ENCODE measurements at places on chromosomes 3 and 15.

- peak; percentile 37 for ATAC-seq
These were observed 16.7 kb downstream of the MAPKBP1 start for GRCh38 chr15:41790756-41791546.

- no peak for ATAC-seq
These were observed 272.1 kb downstream of the UACA start for GRCh38 chr15:70491201-70491621.

- ATAC-seq: no peak
These were observed 48.1 kb downstream of the PLCL2 start for GRCh38 chr3:16932877-16933276.

GRCh38 chr15:70613271-70613670 is 150.1 kb downstream of the UACA start:
- no peak for ATAC-seq

GRCh38 chr3:141275032-141275422 is 43.4 kb downstream of the PXYLP1 start:
- ATAC-seq: no peak

DNA sequence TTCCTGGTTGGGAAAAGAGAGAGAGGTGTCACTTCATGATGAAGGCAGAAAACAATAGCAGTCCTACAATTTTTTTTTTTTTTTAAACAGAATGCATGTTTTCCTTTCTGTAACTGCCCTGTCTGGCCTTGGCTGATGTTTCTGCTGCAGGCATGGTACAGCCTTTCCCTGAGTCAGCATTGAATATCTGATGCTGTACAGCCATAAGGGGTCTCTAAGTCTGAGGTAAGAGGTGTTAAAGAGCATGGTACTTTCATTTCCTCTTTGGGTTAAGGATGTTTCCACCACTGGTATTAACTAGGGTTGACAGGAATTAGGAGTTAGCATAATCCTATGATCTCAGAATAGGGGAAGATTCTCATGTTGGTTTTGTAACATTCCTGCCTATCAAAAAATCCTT is 147.4 kb downstream of the CHST2 start:
- no peak for ATAC-seq

GRCh38 chr15:90618330-90619125 is 88.8 kb downstream of the CRTC3 start:
- no peak for ATAC-seq

GRCh38 chr3:187325632-187326031 is 34.1 kb upstream of the MASP1 start:
- ATAC-seq: no peak

GRCh38 chr15:63135281-63135680 is 13.6 kb downstream of the LACTB start:
- ATAC-seq: no peak

GRCh38 chr15:72397796-72398588 is at the start of gene TMEM202:
Gene TMEM202 (plus strand): TSS chr15:72398305. CDS start chr15:72398327, 22 bp downstream.
- ATAC-seq: no peak

DNA sequence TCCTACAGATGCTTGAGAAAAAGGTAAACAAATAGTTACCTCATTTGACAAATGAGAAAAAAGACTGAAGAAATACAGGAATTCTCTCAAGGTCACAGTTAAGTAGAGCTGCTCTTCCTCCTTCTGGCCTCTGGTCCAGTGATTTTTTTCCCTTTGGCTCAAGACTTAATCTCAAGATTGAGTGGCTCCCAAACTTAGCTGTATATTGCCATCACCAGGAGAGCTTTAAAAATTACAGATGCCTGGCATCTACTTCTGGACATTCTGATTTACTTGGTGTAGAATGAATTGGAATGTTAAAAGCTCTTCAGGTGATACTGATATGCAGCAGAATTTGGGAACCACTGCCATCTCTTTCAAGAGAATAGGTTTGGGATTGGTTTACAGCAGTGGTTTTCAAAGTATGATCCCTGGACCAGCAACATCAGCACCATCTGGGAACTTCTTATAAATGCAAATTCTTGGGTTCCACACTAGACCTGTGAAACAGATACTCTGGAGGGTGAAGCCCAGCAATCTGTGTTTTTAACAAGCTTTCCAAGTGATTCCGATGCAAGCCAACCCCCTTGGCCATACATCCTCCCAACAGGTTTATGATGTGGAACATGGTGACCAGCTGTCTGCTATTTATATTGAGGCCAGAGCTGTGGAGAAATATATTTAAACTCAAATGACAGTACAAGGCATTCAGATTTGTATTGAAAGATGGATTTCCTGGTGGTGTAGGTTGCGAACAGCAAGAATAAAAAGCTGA is 333.0 kb upstream of the RARB start:
- ATAC-seq: no peak

GRCh38 chr3:188133219-188133618 is 20.7 kb upstream of the LPP start:
- no peak for ATAC-seq

GRCh38 chr3:4008205-4008604 is 209.0 kb downstream of the LRRN1 start:
- no peak for ATAC-seq

DNA sequence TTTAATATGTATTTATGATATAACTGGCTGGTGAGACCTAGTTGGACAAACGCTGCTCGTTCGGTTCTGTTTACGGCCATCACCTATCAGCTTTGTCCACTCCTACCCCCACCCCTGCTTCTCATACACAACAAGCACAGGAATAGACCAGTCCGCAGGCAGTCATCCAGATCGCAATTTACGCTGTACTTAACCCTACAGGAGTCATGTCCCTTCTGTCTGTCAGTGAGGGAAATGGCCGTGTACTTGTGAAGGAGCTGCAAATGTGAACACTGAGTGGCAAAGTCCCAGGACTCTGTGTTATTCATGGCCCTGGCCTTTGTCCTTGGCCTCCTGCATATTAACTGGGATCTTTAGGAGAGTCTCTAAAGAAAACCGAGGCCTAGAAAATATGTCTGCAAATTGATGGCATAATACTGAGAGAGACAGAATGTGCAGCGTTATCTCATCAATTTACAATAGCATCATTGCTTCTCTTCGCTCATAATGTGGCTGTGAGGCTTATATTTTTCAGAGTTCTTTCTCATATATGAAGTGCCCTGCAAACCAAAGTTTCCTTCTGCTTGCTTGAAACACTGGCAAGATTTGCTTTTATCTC is 7.2 kb upstream of the ABHD10 start:
- ATAC-seq: no peak

DNA sequence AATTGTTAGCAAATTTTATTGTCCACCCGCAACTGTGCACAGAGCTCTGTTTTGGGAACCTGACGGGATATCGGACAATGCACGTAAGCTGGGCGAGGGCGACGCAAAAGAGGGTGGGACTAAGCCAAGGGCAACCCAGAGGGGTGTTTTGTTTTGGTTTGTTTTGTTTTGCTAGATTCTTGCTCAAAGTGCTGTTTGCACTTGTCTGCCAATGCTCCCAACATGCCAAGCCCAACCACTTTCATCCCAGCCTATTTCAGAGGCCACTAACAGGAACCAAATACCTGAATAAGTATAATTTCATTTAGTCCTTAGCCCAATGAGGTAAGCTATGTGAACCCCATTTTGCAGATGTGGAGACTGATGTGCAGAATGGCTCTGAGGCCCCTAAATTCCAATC is 9.7 kb upstream of the CMTM7 start:
- no peak for ATAC-seq

GRCh38 chr3:24688446-24689148 is 193.9 kb upstream of the THRB start:
- no peak for ATAC-seq

DNA sequence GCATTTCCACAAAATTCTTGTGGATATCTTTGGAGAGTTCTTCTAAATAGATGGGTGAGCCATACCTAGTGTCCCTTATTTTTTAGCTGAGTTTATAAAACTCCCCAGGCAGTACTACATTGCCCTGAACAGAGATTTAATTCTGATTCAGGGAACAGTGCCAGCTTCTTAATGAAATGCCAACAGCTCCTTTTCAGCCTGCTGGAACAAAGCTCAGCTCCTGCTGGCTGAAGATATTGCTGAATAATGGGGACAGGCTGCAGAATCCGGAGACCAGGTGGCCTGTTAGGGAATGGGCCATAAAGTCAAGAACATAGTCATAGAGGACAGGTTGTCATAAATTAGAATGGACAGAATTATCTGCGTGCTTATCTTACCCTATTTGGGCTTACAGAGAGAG is 8.9 kb downstream of the HGD start:
- ATAC-seq: no peak

DNA sequence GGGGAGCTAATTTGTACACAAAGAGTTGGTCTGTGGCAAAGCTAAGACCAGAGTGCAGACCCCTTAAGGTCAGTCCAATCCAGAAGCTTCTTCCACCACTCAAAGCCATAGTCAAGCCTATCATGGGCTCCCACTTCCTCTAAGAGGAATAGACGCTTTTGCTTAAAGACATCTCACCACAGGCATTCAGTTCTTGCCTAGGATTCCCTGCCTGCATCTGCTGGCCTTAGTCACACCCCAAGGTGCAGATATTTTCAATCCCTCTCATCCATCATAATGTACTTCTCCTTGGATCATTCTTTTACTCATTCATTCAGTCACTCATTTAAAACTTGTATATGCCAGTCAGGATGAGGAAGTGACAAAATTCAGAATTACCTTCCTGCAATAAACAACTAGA is 179.6 kb upstream of the STT3B start:
- ATAC-seq: no peak

All from gastroesophageal sphincter (tissue), 4 donors.